ENCODE measurements at places on chromosomes 5 and 9. TPM values are rescaled to one million over a fixed set of nuclear protein-coding genes. Genes with fewer than 3 reads are reported as not detected.

Gene ORM2
- 0.71 TPM for polyA plus RNA-seq

DNA sequence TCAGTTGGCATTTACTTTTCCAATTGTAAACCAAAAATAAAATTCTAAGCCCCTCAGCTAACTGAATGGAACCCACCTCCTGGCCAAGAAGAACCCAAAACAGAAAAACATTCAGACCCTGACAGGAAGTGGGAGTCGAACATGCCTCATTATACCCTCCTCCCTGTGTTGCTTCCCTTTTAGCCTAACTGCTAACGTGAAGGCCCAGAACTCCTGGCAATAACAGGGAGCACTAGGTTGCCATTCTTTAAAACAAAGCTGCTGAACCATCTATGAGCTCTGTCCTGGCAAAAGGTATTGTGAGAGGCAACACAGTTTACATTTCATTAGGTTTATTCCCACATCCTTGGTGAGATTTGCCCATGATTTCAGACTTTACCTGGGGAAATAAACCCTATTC, 481.4 kb downstream of the CHSY3 start:
- no peak for DNase-seq

DNA sequence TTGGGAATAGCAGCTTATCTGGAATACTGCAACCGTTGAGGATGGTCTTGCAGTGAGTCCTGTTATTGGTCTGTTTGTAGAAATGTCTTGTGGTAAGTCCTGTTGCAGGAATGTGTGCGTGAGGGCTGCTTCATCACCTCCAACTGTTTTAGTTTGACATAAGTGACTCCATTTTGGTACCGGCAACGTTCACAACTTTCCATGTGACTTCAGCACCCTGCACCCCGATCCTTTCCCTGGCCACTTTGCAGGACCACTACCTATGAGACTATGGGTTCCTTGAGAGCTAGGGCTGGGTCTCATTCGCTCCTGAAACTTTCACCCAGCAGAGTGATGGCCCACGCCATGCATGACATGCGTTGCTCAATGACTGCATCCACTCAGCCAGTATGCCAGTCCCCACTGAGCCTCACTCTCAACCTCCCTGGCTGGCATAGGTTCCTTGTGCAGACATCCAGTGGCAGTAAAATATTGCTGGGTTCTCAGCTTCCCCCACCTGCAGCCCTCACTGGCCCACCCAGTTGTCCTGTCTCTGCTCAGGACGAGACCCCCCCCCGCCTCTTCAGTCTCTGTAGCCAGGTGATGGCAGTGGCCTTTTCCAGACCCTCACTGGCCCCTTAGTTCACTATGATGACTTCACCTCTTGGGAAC, 8.0 kb downstream of the SURF6 start:
- DNase-seq: no peak

Gene ZNF367
- polyA plus RNA-seq: 10.2 TPM

DNA sequence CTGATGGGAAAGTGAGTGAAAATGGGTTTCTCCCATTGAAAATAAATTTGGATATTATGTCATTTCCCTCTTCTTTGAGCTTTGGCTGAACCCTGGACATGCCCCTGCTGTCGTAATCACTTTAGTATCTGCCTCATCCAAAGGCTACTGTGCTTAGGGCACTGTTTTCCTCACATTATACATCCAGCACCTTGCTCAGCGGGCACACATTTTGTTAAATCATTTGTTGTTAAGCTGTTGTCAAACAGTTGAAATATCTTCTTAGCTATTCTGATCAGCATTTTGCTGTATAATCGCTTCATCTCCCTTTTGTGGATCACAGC, 352.7 kb upstream of the CD180 start:
- no peak for DNase-seq

DNA sequence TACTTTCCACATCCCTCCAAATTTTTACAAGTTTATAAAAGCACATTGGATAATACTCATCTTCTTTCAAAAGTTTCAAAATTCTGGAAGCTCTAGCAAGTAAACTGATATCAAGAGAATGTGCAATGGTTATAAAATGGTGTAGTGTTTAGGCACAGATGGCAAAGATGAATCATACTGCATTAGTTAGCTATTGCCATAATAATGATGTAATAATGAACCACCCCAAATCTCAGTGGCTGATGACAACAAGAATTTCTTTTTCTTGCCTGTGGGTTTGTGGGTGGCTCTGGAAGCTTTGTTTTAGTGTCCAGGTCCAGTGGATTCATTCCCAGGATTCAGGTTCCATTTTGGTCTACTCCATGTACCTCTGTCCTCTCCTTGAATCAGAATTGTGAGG, 319.0 kb downstream of the BRINP1 start:
- no peak for DNase-seq

DNA sequence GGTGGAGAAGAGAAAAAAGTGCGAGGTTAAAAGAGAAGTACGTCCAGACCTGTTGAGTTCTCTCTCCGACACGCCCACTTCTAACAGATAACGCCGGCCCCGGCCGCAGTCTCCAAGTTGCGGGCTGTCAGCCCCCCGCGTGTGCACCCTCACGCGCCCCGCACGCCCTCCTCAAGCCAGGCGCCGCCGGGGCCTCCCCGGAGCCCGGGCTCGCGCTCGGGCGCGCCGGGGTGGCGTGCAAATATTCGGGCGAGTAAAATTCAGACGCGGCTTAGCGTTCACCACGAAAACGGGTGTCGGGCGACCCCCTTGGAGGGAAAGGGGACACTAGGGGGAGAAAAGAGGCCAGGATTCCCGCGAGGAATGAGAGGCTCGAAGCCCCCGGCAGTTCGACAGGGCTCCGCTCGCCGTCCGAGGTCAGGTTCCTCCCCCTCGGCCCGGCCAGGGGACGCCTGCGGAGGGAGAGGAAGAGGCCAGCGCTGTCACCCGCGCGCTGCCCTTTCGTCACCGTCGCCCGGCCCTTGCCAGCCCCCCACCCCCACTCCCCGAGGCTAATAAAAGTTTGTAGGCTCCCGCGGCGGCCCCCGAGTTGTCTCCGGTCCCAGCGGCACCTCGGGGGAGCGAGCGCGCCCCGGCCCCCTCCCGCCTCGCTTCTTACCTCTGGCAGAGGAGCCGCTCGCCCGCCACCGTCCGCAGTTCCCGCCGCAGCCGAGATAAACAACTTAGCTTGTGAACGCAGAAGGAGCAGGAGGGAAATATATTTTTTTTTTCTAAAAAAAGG, 743 bp downstream of the NR3C1 start:
- DNase-seq: peak; percentile 70

- no peak for DNase-seq
Observed at GRCh38 chr9:120490888-120491595, 88.9 kb downstream of the CDK5RAP2 start.

DNA sequence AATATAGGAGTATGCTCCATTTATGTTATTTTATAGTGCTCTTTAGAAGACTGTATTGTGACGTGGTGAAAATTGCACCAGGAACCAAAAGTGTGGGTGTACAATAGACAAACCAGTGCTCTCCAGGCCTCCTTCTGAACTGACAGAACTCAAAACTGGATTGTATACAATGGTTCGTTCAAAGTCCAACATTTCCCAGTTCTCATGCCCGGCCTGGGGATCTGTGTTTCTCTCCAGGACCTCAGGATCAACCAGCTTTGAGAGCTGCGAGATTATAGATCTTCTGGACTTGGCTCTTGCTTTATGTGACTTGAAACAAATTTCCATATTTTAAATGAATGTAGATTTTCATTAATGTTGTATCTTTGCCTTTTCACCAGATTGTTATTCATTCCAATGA, 60.8 kb upstream of the CER1 start:
- DNase-seq: no peak

DNA sequence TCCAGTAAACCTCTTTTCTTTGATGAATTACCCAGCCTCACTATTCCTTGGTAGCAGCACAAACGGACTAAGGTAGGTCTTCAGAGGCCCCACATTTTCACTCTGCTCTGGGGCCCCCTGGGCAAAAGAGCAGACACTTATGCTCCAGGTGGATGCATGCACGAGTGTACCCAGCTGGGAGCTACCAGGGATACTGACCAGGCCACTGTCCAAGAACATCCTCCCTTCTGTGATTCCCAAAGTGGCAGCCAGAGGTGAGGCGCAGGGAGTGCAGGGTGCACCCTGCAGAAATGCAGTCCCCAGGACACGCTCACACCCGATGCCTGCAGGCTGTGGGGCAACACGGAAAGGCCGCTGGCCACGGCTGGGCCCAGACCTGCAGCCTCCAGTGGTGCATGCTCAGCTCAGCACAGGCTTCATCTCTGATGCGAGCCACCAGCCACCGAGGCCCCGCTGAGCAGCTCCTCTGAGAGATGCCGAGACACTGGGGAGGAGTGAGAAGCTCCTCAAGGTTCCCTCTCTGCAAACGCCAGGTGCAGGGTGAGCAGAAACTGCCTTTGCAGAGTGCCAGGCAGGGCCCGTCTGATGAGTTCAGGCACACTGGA, 48.1 kb upstream of the OLFM1 start:
- peak; percentile 69 for DNase-seq

- peak; percentile 50 for DNase-seq
Observed at GRCh38 chr5:124743602-124744169, 2.8 kb downstream of the ZNF608 start.

Gene C5orf58
- polyA plus RNA-seq: 0.72 TPM

- DNase-seq: no peak
Observed at GRCh38 chr5:174607916-174608315, 116.5 kb upstream of the MSX2 start.

DNA sequence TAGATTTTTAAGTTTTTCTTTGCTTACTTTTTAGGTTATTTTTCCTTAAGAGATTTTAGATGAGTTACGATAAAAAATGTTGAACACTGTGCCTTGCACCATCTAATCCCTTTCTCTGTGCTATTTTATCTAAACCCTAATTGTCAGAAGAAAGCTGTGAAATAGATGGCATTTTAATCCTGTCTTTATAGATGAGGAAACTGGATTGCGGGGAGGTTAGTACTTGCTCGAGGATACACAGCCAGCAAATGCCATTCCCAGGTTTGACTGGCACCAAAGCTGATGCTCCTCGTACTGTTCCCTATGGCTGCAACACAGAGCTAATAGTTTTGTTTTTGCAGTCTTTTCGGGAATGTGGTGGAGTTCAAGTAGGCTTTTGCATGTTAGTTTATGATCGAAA, 82.7 kb downstream of the ZSWIM6 start:
- no peak for DNase-seq

GRCh38 chr9:113844466-113844865, 31.6 kb upstream of the ZNF618 start:
- no peak for DNase-seq

Gene KIF12
- 54.7 TPM for polyA plus RNA-seq

Gene ADAMTSL2
- 10.3 TPM for polyA plus RNA-seq

DNA sequence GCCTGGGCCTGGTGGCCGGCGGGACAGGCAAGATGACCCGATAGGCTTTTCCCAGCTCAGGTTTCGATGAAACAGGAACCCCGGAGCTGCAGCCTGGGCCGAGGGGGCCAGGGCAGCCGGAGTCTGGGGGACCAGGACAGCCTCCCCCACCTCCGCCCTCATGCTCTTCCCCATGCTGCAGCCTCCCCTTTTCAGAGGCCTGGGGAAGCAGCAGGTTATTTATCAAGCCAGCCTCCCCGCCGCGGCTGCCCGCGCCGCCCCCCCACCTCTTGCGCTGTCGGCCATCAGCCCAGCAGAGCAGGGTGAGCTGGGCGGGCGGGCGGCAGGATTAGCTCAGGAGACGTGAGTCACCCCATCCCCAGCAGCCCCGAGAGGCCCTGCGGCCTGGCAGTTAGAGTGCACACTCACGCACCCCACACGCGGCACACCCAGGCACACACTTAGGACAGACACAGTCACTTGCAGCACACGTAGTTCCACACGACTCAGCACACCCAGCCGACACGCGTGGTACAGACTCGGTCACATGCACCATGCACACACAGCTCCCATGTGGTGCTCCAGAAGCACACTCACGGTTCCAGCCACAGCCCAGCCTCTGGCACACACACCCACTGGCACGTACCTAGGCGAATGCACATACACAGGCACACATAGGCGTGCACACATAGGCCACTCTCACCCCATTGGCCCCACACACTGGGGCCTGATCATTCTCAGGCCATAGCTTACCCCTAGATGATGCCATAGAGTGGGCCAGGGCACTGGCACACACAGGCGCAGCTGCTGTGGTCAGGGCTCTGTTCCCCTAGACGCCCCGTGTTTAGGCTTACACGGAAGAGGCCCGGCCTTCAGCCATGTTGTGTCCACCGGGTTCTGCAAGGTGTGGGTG, 13.0 kb downstream of the CXXC5 start:
- peak; percentile 90 for DNase-seq

DNA sequence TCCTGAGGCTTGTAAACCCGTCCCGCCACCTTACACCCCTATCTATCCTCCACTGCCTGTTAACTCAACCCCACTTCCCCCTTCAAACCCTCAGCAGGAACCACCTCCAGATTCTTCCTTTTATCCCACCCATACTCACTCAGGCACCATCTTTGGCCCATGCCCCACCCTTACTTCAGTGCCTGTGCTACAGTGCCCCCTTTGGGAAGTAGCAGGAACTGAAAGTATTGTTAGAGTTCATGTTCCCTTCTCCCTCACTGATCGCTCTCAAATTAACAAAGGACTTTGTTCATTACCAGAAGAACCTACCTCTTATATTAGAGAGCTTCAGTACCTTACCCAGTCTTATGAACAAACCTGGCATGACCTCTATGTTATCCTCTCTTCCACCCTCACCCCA, 92.2 kb upstream of the MOCS2 start:
- no peak for DNase-seq

DNA sequence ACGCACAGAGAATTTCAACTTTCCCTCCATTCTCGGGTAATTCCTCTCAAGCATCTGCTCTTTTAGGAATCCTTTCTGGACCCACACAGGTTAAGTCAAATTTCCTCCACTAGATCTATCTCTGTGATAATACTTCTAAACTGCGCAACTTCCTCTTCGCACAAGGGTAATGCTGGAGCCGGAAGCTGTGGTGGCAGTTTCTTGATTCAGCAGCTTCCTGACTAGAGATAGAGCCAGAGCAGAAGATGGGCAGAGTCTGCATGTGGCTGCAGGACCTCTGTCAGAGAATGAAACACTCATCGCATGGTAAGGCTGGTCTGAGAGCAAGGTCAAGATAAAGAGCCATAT, 11.1 kb upstream of the CDC42SE2 start:
- DNase-seq: peak; percentile 14

- DNase-seq: no peak
Observed at GRCh38 chr5:30040488-30041118, 1152.9 kb upstream of the CDH6 start.

GRCh38 chr5:54844905-54845566, 140.4 kb downstream of the ESM1 start:
- DNase-seq: no peak

Gene TMEM232
- polyA plus RNA-seq: 3.5 TPM

GRCh38 chr5:57338068-57338867, 144.3 kb downstream of the ACTBL2 start:
- no peak for DNase-seq

Gene FXN
- polyA plus RNA-seq: 23.5 TPM

GRCh38 chr9:127058011-127058644, 64.3 kb downstream of the ANGPTL2 start:
- DNase-seq: no peak

- DNase-seq: no peak
Observed at GRCh38 chr9:131382850-131383729, 10.8 kb upstream of the PRRC2B start.

DNA sequence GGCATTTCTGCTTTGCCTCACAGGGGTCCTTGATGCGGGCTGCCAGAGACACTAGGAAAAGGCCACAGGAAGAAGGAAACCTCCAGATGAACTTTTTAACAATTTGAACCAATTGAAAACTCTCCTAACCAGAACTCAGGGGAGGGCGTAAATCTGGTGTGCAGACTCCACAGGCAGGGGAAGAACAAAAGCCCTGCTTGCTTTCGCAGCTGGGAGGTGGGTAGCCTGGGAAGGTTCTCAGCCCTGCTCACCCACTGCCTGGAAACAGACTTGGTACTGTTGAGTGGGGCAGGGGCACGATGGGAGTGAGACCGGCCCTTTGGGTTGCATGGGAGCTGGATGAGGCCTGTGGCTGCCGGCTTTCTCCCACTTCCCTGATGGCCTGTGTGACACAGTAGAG, 237.8 kb upstream of the TLE4 start:
- no peak for DNase-seq

Gene FCN2
- polyA plus RNA-seq: not detected

Gene ACTBL2
- polyA plus RNA-seq: not detected
